ENCODE measurements at places on chromosomes 12 and 14. TPM values are rescaled to one million over a fixed set of nuclear protein-coding genes. Genes with fewer than 3 reads are reported as not detected.

CSRNP2 gene
- 32.3 TPM for total RNA-seq

DNA sequence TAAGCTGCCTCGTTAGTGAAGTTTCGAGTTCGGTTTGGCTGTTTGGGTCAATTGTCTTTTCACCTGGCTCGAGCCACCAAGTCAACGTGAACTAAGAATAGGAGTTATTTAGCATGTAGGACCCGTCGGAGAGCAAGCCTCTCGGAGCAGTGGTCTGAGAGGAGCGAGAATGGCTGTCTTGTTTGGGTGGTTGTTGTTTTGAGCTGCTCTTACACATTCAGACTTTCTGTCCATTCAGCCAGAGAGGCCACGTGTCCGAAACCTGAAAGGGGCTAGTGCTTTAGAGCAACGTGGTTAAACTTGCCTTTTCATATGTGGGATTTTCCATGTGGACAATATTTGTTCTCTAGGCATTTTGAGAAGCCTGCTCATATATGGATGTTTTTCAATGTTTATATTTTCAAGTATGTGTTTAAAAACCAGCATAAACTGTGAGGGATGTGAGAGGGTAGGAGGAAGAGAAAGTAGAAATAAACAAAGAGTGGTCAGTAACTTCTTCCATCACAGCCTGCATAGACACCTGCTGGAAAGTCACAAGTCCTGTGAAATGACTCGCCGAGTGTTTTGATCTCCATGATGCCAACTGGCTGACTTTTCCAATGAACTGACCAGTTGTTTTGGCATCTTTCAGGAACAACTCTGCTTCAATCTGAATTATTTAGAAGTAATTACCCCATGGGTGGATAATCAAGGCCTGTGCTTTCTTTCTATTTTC lies 221.0 kb downstream of the ASCL1 start:
- H3K27ac ChIP-seq: no peak overlapping the region
- DNase-seq: no peak
- H3K27me3 ChIP-seq: no peaks in the 10 kb centered on the region
- H3K4me3 ChIP-seq: no peak overlapping the region

GRCh38 chr12:59046763-59047534 lies 126.6 kb upstream of the LRIG3 start:
- H3K4me1 ChIP-seq: no peaks in the 10 kb centered on the region
- H3K27me3 ChIP-seq: no peaks in the 10 kb centered on the region
- H3K36me3 ChIP-seq: no peaks in the 10 kb centered on the region
- no peak overlapping the region for H3K27ac ChIP-seq

DNA sequence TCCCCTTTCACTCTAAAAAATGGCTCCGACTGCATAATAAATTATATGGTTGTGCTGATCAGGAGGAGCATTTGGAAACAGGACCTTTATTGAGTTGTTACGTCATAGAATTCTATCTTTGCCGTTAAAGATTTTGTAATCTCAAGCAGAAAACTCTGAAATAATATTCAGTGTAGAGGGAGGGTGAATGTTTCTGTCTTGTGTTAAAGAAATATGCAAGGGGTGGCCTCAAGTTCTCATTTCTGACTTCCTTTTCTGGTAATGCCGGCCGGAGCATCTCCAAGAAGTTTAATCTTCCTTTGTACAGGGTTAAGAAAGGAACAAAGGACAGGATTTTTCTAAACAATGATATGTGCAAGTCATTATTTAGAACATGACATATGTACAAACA lies 165.1 kb downstream of the SLC38A4 start:
- H3K36me3 ChIP-seq: no peaks in the 10 kb centered on the region
- H3K27ac ChIP-seq: peak overlapping the region; percentile 49
- no peaks in the 10 kb centered on the region for H3K27me3 ChIP-seq
- no peak overlapping the region for H3K4me3 ChIP-seq

- no peak overlapping the region for H3K4me3 ChIP-seq
- no peaks in the 10 kb centered on the region for H3K27me3 ChIP-seq
- DNase-seq: no peak
- H3K27ac ChIP-seq: no peak overlapping the region
Observed at GRCh38 chr14:88631091-88631490, 68.3 kb downstream of the ZC3H14 start.

- DNase-seq: no peak
- no peaks in the 10 kb centered on the region for H3K27me3 ChIP-seq
- no peaks in the 10 kb centered on the region for H3K4me1 ChIP-seq
- H3K27ac ChIP-seq: no peak overlapping the region
- no peaks in the 10 kb centered on the region for H3K36me3 ChIP-seq
Observed at GRCh38 chr12:21913823-21914222, 27.4 kb downstream of the ABCC9 start.

- peak within 1 kb of the TSS; percentile 92 for H3K27ac ChIP-seq
- H3K27me3 ChIP-seq: no peaks in the 10 kb centered on the region
- H3K4me3 ChIP-seq: peak within 1 kb of the TSS; percentile 19
- no peaks in the 10 kb centered on the region for H3K36me3 ChIP-seq
Observed at GRCh38 chr12:7108796-7109571, at the start of gene C1RL. Gene C1RL, minus strand, starts transcription at chr12:7109214. Its CDS starts 34 bp downstream, at chr12:7109180.

GRCh38 chr12:34298971-34299801 lies 276.9 kb downstream of the ALG10 start:
- H3K27me3 ChIP-seq: no peaks in the 10 kb centered on the region
- DNase-seq: peak; percentile 21
- no peaks in the 10 kb centered on the region for H3K36me3 ChIP-seq

DNA sequence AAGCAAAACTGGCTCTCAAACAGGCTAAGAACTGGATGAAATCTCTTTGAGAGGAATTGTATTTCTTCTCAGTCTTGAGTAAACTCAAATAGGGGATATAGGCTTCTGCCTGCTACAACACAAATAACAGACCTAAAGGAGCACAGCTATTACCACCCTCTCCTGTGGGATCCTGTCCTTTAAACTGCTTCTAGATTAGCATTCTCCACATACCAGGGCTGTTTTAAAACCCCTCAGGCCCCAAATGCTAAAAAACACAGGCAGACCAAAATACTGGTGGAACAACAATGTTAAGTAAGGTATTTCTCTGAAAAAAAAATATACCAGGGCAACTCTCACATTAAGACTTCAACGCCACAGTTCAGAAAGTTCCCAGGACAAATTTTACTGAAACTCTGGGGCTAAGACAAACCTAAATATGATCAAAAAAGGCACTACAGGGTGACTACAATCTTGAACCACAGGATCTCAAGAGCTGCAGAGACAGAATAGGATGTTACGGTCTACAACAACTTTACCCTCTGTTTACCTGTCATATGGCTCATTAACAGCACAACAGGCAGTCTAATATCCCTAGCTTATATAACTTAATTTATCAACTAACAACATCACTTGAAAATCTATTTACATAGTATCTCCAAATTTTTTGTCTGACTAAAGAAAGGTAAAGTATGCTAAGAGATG lies 7.2 kb downstream of the CPNE8 start:
- H3K27ac ChIP-seq: no peak overlapping the region
- peaks cover 2% of the 10 kb centered on the region for H3K4me1 ChIP-seq
- H3K27me3 ChIP-seq: no peaks in the 10 kb centered on the region
- no peak overlapping the region for H3K4me3 ChIP-seq

- DNase-seq: no peak
- no peak overlapping the region for H3K4me3 ChIP-seq
- no peaks in the 10 kb centered on the region for H3K27me3 ChIP-seq
- no peak overlapping the region for H3K27ac ChIP-seq
- H3K4me1 ChIP-seq: no peaks in the 10 kb centered on the region
Observed at GRCh38 chr14:58824106-58824505, 186.3 kb downstream of the DACT1 start.

- no peaks in the 10 kb centered on the region for H3K27me3 ChIP-seq
- no peak overlapping the region for H3K4me3 ChIP-seq
- H3K27ac ChIP-seq: no peak overlapping the region
Observed at GRCh38 chr14:75064205-75064567, 362 bp upstream of the ACYP1 start.

- peak overlapping the region; percentile 88 for H3K27ac ChIP-seq
- peak; percentile 70 for DNase-seq
- no peak overlapping the region for H3K4me3 ChIP-seq
- H3K27me3 ChIP-seq: no peaks in the 10 kb centered on the region
- no peaks in the 10 kb centered on the region for H3K4me1 ChIP-seq
Observed at GRCh38 chr12:127640181-127640886, 626.6 kb upstream of the TMEM132C start.

GRCh38 chr12:124633365-124634362 lies 66.3 kb upstream of the NCOR2 start:
- no peak overlapping the region for H3K27ac ChIP-seq
- H3K4me1 ChIP-seq: no peaks in the 10 kb centered on the region

DNA sequence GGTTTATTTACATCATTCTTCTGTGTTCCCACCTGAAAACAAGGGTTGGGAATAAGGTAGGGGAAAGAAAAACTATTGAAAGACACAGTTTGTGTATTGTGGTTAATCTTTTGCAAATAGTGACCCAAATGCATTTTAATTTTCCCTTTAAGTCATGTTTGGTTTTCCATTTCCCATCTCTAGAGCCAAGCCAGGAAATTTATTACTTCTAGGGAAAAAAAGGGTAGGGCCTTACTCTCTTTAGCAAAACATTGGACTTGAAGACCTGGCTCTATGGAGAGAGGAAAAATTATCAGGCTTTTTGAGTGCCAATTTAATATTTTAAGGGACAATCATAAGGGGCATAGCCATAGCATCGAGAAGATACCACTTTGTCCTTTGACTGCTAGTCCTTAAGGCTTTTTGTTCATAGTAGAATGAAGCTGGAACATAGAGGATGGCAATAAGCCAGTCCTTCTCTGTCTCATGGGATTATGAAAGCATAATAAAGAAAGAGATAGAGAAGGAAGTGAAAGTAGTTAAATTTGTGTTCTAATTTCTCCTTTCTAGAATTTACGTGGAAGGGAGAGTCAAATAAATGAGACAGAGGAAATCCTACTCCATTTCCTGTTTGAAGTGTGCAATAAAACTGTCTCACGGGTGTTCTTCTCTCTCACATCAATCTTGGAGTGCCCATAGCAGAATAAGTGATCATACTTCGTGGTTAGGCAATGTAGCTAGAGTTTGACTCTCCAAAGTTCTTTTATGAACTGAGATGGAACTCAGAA lies 50.9 kb upstream of the PPFIA2 start:
- H3K27ac ChIP-seq: peak overlapping the region; percentile 57
- peaks cover 4% of the 10 kb centered on the region for H3K4me1 ChIP-seq
- DNase-seq: no peak
- no peaks in the 10 kb centered on the region for H3K27me3 ChIP-seq
- no peak overlapping the region for H3K4me3 ChIP-seq

- no peak overlapping the region for H3K27ac ChIP-seq
- H3K27me3 ChIP-seq: no peaks in the 10 kb centered on the region
- DNase-seq: no peak
- H3K36me3 ChIP-seq: peaks cover 2% of the 10 kb centered on the region
- no peaks in the 10 kb centered on the region for H3K4me1 ChIP-seq
Observed at GRCh38 chr14:89279649-89280232, 137.3 kb downstream of the FOXN3 start.

Measured in aorta (tissue), 5 donors.